Skin of body (tissue), 3 donors: ENCODE measurements at places on chromosomes 6 and 20. TPM values are rescaled to one million over a fixed set of nuclear protein-coding genes. Genes with fewer than 3 reads are reported as not detected.

DNA sequence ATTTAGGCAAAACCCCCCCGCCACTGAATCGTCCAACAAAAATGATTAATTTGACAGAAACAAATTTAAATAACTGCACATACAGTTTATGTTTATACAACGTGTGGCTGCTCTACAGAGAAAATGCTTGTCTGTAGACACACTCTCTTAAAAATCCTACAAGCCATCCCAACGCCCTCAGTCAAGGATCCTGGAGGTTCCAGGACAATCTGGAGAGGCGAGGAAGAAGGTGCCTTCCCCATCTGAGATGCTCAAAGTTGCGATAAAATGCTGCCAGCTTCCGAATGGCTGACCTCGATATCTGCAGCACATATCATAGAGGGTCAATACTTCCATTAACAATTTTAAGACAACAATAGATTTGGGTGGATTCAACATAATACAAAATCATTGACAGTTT, 25.3 kb downstream of the ZNF217 start:
- DNase-seq = no peak

GRCh38 chr6:41077536-41077935, 4.8 kb downstream of the NFYA start:
- no peak for DNase-seq

DNA sequence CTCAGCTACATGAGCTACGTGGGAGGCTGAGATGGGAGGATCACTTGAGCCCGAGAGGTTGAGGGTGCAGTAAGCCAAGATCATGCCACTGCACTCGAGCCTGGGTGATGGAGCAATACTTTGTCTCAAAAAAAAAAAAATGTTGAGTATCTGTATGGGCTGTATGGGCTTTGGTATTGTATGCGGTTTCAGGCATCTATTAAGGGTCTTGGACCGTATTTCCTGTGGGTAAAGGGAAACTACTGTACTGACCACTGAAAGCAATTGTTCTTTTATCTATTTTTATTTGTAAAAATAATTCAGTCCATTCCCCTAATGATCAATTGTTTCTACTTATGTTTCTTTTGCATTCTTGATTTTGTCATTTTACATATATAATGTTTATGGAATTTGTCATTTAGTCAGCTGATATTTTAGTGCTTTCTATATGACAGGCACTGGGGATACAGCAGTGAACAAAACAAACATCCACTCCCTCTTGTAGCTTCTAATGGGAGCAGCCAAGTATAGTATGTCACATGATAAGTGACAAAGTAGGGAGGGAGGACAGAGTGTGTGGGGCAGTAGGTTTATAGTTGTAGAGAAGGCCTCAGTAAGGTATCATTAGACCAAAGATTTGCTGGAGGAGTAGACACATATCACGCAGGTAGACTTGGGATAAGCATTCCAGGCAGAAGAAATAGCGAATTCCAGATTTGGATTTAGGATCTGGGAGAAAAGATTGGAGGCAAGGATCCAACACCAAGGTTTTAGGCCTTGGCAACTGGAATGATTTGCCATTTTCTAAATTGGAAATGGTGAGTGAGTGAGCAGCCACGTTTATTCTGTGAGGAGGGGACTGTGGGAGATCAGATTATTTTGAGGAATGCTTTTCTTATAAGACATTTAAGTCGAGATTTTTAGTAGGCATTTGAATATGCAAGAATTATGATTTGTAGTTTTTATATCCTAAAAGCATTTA, 6.0 kb downstream of the PCMT1 start:
- DNase-seq = no peak

DNA sequence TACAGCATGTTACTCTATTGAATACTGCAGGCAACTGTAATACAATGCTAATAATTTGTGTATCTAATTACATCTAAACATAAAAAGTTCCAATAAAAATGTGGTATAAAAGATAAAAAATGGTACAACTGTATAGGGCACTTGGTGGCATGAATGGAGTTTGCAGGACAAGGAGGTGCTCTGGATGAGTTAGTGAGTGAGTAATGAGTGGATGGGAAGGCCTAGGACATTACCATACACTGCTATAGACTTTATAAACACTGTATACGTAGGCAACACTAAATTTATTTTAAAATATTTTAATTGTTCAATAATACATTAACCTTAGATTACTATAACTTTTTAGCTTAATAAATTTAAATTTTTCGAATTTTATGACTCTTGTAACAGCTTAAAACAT, 579.6 kb upstream of the MAN1A1 start:
- no peak for DNase-seq

GRCh38 chr20:56845546-56846086, 216.5 kb downstream of the TFAP2C start:
- peak; percentile 2 for DNase-seq

The HLA-DRB1 gene
- total RNA-seq = 20.7 TPM

GRCh38 chr20:35461620-35462019, 6.2 kb downstream of the CEP250 start:
- DNase-seq = no peak

- no peak for DNase-seq
Measured at GRCh38 chr6:16822975-16823717, 61.9 kb upstream of the ATXN1 start.

- DNase-seq = no peak
Measured at GRCh38 chr6:105890521-105891244, 195.5 kb upstream of the PRDM1 start.

- DNase-seq = peak; percentile 64
Measured at GRCh38 chr6:43687437-43688347, at the start of gene MRPS18A. Gene MRPS18A (minus strand): TSS chr6:43687791. CDS start chr6:43687779, 12 bp downstream.

The CEP250 gene
- total RNA-seq = 23.1 TPM

The MEI4 gene
- 0.10 TPM for total RNA-seq

GRCh38 chr6:125773387-125774341, 17.1 kb upstream of the NCOA7 start:
- peak; percentile 23 for DNase-seq

DNA sequence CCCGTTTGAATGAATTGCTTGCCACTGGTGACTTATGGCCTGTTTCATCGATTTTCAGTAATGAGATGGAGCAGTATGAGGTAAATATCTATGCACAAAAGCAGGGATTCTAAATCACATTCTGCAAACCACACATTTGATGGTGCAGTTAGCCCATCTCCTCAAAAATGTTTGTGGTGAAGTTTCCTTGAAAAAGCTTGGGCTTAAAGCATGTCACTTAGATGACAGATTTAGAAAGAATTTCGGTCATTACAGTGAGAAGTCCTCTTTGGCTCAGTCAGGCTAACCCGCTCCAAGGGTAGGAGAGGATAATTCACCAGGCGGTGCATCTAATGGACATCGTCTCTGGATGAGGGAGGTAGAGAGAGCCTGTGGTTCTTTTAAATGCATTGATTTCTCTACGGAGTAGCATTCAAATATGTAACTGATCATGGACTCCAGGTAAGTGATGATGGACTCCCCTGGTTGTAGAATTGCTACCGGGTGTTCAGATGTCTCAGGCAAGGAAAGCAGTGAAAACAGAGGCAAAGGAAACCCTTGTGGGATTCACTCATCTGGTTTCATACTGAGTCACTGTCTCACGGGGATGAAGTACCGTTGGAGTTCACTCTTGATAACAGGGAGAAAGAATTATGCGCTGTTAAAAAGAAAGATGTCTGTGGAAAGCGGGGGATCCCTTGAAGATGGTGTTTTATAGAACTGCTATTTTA, 65.3 kb downstream of the AIG1 start:
- no peak for DNase-seq

DNA sequence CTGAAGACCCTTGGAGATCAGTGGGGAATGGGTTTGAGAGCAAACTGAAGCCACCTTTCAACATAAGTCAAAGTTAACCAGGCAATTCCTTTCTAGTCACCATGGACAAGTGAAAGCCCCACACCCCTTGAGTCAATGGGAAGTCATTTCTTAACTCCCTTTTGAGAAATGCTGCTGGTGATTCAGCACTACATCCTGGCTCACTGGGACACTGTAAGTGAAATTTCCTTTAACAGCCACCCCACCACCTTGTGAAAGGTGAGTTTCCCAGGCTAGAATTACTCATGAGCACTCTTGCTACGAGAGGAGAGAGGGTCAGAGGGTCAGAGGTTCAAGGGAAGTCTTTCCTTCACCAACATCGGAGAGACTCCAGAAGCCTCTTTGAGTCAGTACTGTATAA, 93.3 kb upstream of the MARCKS start:
- DNase-seq = no peak

GRCh38 chr6:153392156-153392555, 261.1 kb upstream of the RGS17 start:
- no peak for DNase-seq

The DZANK1 gene
- total RNA-seq = 1.7 TPM

The HSPA12B gene
- 14.0 TPM for total RNA-seq

The BNIP5 gene
- total RNA-seq = 0.10 TPM

- DNase-seq = no peak
Measured at GRCh38 chr6:5840734-5841390, 165.9 kb downstream of the NRN1 start.

GRCh38 chr6:83057705-83058321, 7.8 kb downstream of the UBE3D start:
- peak; percentile 42 for DNase-seq

The VGLL2 gene
- total RNA-seq = 2.8 TPM

The GNRH2 gene
- not detected for total RNA-seq

GRCh38 chr20:54346276-54346675, 129.1 kb upstream of the DOK5 start:
- DNase-seq = no peak

The LST1 gene
- 7.6 TPM for total RNA-seq

DNA sequence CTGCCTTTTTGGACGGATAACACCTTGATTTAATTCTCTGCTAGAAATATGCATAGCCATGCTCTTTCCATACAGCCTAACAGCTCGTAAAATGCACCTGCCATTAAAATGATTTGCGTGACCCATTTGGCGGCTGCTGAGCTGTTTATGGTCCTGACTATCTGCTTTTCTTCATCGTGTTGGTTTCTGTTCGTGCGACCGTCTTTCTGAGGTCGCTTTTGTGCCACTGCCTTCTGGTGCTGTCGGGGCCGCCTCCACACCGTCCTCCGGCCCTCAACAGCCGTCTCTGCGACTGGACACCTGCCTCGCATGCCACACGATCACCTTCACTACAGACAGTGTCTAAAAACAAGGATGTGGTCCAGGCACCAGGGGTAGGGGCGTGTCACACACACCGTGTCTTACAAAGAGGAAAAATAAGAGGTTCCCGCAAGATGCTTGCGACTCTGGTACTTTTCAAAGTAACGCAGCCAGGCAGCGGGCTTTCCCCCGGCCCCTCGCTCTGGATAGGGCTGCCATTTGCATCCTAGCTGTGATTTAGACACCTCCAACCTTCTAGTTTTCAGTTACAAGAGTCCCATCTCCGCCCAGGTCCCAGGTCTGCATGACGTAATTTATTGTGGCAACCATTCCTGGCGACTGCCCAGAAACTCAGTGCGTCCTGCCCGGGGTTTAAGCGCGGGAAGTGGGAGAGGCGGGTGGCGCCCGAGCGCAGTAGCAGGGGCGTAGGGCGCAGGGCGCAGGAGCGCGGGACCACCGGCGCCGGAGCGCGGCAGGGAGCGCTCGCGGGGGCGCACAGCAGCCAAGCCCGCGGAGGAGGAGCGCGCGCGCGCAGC, at the start of gene STMND1:
TSS of gene STMND1 (plus strand) at position 629 of the 836 bp plus-strand sequence. CDS start 208 bp downstream, outside the sequence.
- no peak for DNase-seq

GRCh38 chr20:61030130-61030529, 221.9 kb upstream of the CDH4 start:
- DNase-seq = no peak

DNA sequence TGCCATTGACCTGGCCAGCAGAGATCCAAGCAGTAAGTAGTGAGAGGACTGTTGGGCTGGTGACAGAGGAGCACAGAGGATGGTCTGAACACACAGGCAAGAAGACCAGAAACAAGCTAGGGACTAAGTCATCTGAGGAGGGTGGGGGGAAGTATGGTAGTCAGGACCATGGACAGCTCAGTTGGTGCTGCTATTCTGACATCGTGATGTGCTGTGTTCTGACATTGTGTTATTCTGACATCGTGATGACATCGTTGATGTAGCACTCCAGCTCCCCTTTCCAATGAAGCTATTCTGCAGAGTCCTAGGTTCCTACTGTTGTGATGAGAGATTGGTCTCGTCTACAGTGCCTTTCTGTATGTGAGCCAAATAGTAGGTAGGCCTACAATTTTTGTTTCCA, 28.7 kb downstream of the CFAP206 start:
- peak; percentile 20 for DNase-seq

GRCh38 chr20:3400260-3401155, 7.0 kb downstream of the DNAAF9 start:
- no peak for DNase-seq

- no peak for DNase-seq
Measured at GRCh38 chr6:54891536-54891935, 45.0 kb downstream of the FAM83B start.

DNA sequence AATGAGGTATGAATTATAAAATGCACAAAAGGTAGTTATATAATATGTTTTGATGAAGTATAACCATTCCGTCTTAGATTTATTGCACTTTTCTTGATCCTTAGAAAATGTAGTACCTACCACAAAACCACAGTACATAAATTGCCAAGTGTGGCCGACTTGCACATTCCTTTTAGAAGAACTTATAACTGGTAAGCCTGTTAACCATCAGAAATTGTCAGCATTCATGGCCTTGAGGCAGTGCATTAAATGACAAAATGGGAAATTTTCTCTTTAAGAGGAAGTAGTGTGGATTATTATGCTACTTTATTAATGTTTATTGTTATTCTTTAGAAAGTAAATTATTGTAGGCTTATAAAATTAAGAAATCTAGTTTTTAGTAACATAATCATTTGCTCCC, 29.6 kb downstream of the TAB2 start:
- DNase-seq = no peak

- no peak for DNase-seq
Measured at GRCh38 chr6:7489376-7489775, 52.1 kb upstream of the DSP start.

DNA sequence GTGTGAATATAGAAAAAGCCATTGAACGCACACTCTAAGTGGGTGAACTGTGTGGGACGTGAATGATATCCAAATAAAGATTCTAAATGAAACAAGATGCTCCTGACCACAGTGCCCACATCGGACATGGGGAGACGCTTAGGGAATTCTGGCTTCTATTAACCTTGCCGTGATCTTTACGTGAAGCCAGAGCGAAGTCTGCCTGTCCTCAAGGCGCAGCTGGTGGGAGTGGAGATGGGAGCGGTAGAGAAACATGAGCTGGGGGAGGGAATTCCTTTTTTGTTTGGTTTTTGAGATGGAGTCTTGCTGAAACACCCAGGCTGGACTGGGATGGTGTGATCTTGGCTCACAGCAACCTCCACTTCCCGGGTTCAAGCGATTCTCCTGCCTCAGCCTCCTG, 46.0 kb downstream of the VSTM2L start:
- no peak for DNase-seq

GRCh38 chr6:69719602-69720193, 77.1 kb downstream of the LMBRD1 start:
- DNase-seq = no peak

The FLRT3 gene
- 50.4 TPM for total RNA-seq
